GM18507 (cell line): ENCODE measurements at places on chromosomes 5 and 9.

- DNase-seq: no peak
Measured at GRCh38 chr9:134374301-134375010, 48.2 kb downstream of the RXRA start.

DNA sequence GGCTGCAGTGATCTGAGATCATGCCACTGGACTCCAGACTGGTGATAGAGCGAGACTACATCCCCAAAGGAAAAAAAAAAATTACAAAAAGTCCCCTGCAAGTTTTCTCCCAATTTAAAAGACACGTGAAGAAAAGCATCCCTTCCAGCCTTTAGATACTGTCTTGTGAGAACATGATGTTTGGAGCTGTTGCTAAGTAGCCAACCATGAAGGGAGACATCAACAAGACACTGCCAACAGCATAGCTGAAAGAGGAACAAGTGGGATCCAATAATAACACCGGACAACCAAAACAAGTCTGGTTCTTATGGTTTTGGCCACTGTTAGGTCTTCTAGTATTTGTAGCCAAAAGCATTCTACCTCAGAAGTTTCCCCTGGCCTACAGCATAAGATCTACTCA, 118.9 kb upstream of the CCDC180 start:
- no peak for DNase-seq

GRCh38 chr5:137023371-137023770, 475.8 kb downstream of the SPOCK1 start:
- DNase-seq: no peak

DNA sequence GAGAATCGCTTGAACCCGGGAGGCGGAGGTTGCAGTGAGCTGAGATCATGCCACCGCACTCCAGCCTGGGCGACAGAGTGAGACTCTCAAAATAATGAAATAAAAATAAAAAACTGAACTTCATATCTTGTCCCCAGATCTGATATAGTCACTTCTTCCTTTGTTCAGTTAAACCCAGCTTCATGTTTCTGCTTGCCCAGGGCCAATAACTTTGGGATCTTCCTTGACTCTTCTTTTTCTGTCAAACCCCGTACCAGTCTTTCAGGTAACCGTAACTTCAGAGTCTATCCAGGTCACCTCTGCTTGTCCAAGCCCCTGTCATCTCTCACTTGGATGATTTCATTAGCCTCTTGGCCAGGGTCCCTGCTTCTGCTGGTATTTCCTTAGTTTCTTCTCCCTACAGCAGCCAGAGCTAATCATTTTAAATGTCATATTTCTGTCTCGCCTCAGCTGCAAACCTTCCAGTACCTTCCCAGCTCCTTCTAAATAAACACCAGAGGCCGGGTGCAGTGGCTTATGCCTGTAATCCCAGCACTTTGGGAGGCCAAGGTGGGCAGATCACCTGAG, 19.7 kb upstream of the ABL1 start:
- no peak for DNase-seq

DNA sequence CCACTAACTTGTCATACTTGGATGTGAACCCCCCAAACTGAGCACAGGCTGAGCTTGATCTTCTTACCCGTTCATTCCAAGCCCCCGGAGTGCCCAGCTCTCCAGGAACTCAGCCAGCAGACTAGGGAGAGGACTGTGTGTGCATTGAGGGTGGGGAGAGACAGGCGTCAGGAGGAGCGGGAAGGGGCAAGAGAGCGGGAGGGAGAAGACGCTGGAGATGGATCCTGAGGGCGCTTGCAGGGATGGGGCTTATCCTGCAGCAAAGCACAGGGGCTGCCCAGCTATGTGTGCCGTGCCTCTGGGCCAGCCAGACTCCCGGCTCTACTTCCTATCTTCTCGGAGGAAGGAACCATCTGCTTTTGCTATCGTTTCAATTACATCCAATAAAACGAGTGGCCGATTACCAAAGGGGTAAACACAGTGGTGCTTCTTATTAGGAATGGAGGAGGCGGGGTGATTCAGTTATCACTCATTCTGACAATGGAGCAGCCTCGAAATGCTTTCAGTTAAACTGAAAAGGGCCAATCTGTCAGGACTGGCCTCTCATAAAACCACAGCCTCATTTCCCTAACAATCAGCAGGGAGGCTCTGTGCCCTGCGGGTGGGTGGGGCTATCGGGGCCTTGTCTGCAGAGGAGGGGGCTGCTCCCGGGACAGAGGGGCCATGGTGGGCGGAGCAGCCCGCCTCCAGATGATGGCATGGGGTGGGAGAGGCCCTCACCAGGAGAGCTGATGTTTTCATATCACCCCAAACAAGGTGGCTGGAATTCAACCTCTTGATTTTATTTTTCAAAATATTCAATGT, 168.2 kb downstream of the DAB2IP start:
- no peak for DNase-seq

GRCh38 chr5:175548626-175549311, 70.4 kb downstream of the SFXN1 start:
- no peak for DNase-seq

- no peak for DNase-seq
Measured at GRCh38 chr5:133697536-133698258, 85.4 kb upstream of the FSTL4 start.

- DNase-seq: no peak
Measured at GRCh38 chr5:125536095-125536494, 789.7 kb upstream of the ZNF608 start.

DNA sequence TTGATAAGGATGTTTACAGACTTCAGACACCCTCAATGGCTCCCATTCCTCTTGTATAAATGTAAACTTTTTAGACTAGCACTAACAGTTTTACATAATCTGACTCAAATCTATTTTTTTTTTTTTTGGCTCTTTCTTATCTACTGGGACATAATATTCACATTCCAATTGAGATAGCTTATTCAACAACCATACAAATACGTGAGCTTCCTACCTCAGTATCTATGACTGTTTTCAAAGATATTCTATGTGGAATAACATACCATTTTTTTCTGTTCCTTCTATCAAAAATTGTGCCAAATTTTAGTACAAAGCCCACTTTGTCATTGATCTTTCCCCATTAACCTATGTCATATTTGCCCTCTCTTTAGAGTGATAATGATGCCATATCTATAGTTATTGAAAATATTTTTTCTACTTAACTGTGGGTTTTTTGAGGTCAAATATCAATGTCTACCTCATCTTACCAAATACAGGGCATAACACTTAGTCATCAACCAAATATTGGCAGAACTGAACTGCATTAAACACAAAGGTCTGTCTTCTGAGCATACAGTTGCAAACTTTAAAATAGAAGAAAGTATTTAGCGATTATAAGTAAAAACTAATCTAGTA, 482.6 kb downstream of the PTPRD start:
- DNase-seq: no peak

- DNase-seq: no peak
Measured at GRCh38 chr9:78860801-78861475, 564.0 kb downstream of the PSAT1 start.

- DNase-seq: no peak
Measured at GRCh38 chr5:155189476-155189875, 175.9 kb downstream of the KIF4B start.

- DNase-seq: no peak
Measured at GRCh38 chr5:73450672-73451223, 2.2 kb upstream of the FOXD1 start.

DNA sequence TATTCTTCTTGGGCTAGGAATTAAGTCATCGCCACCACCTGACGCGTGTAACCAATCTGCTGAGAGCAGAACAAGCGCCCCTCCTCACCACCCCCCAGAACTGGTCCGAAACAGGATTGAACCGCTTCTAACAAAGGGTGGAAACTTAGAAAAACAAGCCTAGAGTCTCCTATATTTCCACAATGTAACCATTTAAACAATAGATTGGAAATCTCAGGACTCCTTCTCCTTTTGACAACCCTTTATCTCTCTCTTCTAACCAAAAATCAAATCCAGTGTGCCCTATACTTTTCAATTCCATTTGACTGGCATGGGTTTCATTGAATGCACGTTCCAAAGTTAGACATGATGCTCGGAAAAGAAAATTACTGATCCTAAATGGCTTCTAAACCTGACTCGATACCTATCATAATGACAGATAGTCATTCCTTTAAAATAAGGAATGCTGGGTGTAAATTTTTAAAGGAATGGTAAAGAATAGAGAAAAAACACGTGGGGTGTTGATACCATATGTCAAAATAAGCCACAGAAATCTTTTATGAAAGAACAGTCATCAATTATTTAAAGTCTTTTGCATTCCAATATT, 1.2 kb downstream of the ARRDC3 start:
- peak; percentile 23 for DNase-seq

DNA sequence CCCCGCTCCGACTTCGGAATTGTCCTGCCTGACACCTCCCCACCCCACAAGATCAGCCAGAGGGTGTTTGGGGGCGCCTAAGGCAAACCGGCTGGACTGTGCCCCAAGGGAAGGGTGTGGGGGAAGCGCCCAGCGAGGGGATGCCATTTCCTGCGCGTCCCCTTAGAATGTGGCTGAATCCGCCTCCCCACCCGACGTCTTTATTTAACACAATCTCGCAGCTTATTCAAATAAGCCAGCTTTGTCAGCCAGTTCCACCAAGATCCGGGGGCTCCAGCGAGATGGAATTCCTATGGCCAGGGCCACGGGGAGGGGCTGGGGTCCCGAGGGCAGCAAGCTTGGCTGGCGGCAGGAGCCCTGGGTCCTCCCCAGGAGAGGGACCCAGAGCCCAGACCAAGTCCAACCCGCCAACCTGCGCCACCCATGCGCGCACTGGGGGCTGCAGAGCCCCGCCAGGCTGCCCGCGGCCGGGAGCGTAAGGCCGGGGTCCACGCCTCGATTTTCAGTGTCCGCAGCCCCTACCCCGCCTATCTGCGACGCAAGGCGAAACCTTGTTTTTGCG, 7.4 kb downstream of the IRX4 start:
- DNase-seq: no peak

- DNase-seq: no peak
Measured at GRCh38 chr9:92610470-92611420, 59.2 kb downstream of the IPPK start.

GRCh38 chr9:136059321-136059791, 35.7 kb downstream of the NACC2 start:
- no peak for DNase-seq

- DNase-seq: no peak
Measured at GRCh38 chr5:108636135-108636853, 111.4 kb upstream of the FER start.

DNA sequence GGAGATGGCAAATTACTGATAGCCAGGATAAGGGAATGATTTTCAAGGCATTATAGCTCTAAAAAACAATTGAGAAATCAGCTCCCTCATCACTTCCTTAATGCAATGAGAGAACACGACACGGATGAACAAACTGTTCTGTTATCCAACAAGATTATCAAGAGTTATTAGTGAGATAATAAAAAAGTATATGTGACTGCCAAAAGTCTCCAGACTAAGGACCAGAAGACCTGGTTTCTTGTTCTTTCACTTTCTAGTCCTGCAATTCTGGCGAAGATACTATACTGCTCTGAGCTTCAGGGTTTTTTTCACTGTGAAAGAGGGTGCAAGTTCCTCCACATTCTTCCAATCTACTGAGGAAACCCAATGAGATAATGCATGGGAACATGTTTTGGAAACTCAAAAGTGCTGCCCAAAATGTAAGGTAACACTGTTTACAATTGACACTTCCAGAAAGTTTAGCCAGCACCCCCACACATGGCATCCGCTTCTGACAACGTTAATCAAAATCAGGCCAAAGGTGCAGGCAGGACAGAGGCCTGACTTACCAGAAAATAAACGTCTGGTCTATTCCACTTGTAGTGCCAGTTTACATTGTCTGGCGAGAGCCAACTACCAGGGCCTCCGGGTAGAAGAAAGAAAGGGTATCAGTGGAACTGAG, 254.2 kb downstream of the DOCK8 start:
- no peak for DNase-seq

- peak; percentile 57 for DNase-seq
Measured at GRCh38 chr5:179805529-179806249, 977 bp downstream of the MGAT4B start.

- no peak for DNase-seq
Measured at GRCh38 chr5:7827610-7828009, 23.3 kb downstream of the CFAP90 start.

DNA sequence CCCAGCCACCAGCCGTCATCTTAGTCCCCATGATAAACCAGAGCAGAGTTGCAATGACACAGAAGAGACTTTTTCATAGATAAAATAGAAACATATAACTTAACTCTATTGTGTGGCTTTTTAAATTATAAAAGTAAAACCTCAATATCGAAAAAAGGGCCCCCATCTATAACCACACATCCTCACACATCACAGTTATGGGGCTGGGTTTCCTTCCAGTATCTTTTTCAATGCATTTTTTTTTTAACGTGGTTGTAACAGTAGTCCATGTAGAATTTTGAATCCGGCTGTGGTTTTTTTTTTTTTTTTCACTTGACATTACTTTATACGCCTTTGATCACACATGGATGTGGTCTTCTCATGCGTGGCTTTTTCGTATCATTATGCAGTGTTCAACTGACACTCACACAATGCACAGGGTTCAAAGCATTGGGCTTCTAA, 77.4 kb downstream of the CFAP77 start:
- DNase-seq: no peak

DNA sequence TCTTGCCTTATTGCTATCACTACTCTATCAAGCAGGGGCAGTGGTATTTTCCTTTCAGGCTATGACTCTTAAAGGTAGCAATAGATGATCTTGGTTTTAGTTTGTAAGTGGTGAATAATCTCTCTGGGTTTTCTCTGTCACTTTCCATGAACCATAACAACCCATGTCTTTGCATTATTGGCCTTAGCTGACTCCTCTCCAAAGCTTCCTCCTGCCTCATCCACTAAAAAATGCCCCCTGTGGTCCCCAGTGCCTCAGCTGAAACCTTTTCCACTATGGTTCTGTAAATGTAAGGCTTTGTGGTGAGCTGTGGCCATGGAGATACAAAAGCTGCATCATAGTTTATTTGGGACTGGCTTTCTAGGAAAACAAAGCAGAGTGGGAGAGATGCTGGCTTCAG, 128.8 kb downstream of the GPBP1 start:
- no peak for DNase-seq

DNA sequence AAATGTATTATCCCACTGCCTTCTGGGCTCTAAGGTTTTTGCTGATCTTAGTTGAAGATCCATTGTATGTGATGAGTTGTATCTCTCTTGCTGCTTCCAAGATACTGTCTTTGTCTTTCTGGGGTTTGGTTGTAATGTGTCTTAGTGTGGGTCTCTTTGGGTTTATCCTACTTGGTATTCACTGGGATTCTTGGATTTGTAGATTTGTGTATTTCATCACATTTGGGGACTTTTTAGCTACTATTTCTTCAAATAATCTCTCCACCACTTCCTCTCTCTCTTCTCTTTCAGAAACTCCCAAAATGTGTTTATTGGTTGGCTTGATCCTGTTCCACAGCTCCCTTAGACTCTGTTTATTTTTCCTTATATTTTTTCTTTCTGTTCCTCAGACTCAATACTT, 26.5 kb downstream of the IL31RA start:
- DNase-seq: no peak

DNA sequence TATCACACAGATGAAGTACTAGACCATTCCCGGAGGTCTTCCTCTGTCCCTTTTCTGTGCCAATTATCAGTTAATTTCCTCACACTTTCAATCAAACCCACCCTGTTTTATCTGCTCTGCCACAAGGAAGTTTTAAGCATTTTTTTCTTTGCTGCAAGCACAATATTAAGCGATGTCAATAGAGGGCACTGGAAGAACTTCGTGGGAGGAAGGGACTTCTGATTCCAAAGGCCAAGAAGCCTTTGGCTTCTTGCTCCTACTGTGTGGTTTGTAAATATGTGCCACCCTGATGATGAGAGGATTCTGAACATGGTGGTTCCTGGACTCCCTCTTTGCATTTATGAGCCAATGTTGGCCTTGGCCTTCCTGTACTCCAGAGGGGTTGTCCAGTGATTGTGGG, 1712.5 kb upstream of the C9orf72 start:
- DNase-seq: no peak
